ENCODE measurements at places on chromosomes 11 and 22.
A peak's percentile ranks its signal among the peaks of the same experiment; 100 is the strongest.

- peak; percentile 30 for DNase-seq
Measured at GRCh38 chr11:127640561-127641451, 640.2 kb upstream of the KIRREL3 start.

DNA sequence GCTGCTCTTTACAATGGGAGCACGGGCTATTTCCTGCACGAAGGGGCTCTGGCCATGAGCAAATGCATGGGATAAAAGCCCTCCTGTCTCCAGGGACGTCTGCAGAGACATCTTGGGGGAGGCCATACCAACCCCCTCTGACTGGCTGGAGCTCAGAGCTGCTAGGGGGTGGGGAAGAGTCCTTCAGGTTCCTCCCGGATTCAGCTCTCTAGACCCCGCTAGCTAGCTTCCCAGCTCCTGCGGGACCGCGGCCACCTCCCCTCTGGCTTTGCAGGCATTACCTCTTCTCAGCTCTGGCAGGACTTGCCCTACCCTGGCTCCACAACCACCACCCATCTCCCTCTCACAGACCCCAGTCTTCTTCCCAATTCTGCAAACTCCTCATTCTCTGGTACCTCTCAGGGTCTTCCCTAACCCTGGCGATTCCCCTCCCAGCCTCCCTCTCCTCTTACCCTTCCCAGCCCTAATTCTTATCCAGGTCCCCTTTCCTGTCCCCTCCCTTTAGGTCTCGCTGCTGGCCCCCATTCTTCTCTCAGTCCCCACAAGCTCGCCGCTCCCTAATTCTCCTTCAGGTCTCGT lies 802 bp downstream of the SYT13 start:
- DNase-seq: no peak

GRCh38 chr22:28983190-28983589 lies 78.4 kb downstream of the C22orf31 start:
- no peak for DNase-seq

DNA sequence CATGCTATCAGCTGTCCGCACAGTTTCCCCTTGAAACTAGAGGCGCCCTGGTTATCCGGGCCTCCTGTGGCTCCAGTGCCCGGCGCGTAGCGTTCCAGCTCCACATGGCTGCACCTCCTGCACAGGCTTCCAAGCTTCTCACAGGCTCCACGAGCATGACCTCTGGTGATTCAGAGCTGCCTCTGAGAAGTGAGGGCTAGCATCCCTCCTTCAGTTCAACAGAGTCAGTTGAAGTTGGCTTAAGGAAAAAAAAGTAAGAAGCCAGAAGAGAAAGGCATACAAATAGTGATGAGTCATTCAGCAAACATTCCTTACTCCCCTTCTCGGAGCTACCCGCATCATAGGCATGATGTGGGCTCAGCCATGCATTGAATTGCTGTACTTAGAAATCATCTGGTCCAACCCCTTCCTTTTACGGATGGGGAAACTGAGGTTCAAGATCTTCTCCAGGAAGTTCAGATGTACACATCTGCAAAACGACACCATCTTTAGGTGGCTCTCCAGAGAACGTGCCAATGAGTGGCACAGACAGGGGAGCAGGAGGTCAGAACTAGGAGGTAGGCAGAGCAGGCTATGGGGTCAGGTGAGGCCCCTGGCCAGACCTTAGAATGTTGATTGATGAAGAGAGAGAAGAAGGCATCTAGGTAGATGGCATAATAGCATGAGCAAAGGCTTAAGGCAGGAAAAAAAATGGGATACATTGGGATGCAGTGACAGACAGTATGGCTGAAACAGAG lies 216.3 kb upstream of the TBCEL start:
- no peak for DNase-seq

DNA sequence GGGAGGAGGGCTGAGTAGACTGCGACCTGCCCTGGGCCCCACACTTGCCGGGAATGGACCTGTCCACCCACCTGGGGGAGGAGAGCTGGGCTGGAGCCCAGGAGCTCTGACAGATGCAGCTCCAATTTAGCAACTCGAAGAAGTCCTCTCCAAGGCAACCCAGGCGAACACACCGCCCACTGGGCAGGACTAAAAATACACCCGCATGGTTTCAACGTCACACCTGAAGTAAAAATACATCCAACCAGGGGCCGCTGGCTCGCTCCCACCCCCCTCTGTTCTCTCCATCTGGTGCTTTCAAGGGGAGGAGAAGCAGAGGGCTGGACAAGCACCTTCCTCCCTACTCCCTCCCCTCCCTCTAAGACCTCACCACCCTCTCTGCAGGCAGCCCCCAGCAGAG lies 119.9 kb downstream of the FEZ1 start:
- DNase-seq: no peak

DNA sequence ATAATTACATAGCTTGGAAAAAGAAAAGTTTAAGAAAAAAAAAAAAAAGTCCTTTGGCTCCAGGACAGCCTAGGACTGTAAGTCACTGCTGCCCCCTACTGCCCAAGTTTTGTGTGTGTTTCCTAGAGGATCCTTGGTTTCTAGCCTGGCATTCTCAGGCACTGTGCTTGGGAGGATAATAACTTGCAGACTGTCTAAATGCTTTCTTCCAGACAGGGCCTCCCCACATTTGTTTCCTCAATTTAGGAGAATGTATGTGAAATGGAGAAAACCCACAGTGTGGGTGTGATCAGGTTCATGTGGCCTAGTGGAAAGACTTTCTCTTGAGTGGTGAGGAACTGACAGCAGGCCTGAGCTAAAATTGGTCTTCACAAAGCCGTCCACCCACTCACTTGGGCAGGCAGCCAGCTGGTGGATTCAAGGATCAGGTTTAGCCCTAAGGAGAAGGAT lies 191.0 kb downstream of the NAV2 start:
- peak; percentile 42 for DNase-seq

GRCh38 chr11:45285930-45286632 lies at the start of gene SYT13:
Gene SYT13 (minus strand): TSS chr11:45286341. CDS start chr11:45286207, 134 bp downstream.
- peak; percentile 71 for DNase-seq

DNA sequence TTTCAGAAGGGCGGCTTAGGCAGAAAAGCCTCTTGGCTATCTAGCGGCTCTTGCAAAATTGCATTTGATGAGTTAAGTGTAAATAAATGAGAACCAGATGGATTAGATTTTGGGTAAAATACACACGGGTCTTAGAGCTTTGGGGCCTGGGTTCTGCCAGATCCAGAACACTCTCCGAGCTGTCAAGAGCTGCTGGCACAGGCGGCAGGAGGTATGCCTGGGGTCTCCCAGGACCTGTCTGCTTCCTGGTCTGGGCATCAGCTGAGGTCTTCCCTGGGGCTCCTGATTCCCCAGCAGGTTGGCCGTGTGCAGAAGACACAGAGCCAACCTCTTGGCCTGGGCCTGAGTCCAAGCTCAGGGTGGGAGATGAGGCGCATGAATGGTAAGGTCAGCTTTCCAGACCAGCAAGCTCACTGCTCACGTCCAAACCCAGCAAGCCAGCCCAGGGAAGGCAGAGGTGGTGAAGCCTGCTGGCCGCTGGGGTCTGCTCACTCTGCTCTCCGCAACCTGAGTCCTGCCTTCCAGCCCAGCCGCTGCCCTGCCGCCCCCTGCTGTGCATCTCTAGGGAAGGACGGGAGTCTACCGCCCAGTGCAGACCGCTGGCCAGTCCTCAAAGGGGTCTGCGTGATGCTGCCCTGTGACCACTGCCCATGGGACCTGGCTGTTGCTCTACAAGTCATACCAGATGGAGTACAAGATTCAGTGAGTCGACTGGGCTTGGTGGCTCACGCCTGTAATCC lies 44.9 kb downstream of the SCUBE1 start:
- DNase-seq: no peak

GRCh38 chr22:49048591-49048990 lies 779.1 kb downstream of the BRD1 start:
- DNase-seq: no peak

DNA sequence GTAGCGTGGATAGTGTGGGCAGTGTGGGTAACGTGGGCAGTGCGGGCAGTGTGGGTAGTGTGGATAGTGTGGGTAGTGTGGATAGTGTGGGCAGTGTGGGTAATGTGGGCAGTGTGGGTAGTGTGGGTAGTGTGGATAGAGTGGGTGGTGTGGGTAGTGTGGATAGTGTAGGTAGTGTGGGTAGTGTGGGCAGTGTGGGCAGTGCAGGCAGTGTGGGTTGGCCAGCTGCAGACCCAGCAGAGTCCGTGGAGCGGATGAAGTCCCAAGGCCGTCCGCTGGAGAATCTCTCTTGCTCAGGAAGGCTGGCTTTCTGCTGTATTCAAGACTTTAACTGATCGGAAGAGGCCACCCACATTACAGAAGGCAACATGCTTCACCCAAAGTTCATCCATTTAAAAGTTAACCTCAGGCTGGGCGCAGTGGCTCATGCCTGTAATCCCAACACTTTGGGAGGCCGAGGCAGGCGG lies 26.1 kb upstream of the KRTAP5-6 start:
- no peak for DNase-seq

- DNase-seq: no peak
Measured at GRCh38 chr22:44620841-44621257, 81.2 kb upstream of the PRR5 start.

DNA sequence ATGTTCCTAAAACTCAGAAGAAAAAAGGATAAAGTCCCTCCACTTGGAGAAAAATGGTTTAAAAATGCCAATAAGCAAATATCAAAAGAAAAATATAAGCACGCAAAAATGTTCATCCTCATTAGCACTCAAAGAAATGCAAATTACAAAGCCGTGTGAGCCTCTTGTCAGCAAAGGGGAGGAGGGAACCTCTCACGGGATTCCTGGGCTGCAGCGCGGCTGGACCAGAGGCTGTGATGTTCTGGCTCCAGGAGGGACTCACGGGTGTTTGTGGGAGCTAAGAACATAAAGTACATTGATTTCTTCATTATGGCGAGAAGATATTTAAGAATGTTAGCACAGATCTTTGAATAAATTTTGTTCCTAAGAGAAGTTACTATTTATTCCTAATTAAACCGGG lies 1451.2 kb downstream of the BRD1 start:
- no peak for DNase-seq

- no peak for DNase-seq
Measured at GRCh38 chr22:46303347-46303965, 6.8 kb downstream of the GTSE1 start.

- no peak for DNase-seq
Measured at GRCh38 chr11:44080951-44081350, 14.5 kb upstream of the EXT2 start.

- no peak for DNase-seq
Measured at GRCh38 chr22:45488764-45489370, 13.8 kb upstream of the FBLN1 start.

DNA sequence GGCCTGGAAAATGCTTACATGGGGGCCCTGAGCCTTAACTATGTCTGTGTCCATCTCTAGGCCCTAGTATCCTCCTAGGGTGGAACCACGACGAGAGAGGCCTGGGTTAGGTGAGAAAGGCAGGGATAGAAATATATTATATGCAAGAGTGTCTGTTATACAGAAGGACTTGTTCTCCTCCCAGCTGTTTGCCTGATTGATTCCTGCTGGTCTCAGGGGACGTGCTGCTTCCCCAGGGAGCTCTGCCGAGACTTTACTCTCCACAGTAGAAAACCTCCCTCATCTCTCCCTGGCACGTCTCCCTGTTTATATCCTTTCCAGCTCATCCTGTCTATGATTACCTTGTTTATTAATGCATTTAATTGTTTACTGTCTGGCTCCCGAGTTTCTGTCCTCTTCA lies 132.6 kb downstream of the MIAT start:
- no peak for DNase-seq

- no peak for DNase-seq
Measured at GRCh38 chr11:61696602-61697001, 16.4 kb downstream of the DAGLA start.

- DNase-seq: no peak
Measured at GRCh38 chr11:45181193-45181888, 34.9 kb downstream of the PRDM11 start.

- no peak for DNase-seq
Measured at GRCh38 chr11:75334402-75334891, 17.0 kb downstream of the ARRB1 start.

- no peak for DNase-seq
Measured at GRCh38 chr11:91625495-91625894, 599.1 kb upstream of the FAT3 start.

- DNase-seq: no peak
Measured at GRCh38 chr11:86918973-86919372, 36.2 kb downstream of the FZD4 start.

- DNase-seq: no peak
Measured at GRCh38 chr11:31913985-31914384, 102.9 kb upstream of the PAX6 start.

- no peak for DNase-seq
Measured at GRCh38 chr11:46475051-46475925, 83.7 kb upstream of the CHRM4 start.

DNA sequence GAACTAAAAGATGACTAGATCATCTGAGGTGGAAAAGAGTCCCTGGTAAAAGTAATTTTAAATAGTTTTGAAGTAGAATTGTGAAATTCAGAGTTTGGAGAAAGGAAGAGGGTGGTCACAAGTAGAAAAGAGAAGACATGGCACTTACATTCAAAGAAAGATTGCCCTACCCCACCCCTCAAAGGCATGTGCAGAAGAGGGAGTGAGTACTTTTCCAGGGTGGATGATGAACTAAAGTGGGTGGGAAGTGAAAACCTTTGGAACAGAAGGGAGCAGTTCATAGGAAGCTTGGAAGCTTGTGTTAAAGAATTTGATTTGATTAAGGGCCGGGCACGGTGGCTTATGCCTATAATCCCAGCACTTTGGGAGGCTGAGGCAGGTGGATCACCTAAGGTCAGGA lies 23.6 kb downstream of the SREBF2 start:
- DNase-seq: no peak
